ENCODE measurements at places on chromosomes 12 and 14. TPM values are rescaled to one million over a fixed set of nuclear protein-coding genes. Genes with fewer than 3 reads are reported as not detected.

DNA sequence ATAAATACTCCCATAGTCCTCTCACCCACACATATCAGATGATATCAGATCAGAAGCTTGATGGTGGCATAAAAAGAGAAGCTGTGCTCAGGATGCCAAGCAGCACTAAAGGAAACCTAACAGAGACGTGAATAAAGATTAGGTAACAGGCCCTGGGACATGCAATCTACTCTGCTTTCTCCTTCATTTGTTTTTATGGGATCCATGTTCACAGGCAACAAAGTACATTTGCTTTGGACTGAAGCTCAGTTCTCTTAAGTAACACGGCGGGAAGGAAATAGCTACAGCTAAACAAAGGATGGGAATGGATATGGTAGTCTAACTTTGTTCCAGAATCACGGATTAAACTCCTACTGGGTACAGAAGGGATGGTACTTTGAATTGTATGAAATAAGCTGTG, 119.5 kb downstream of the TTC7B start:
- no peak for DNase-seq

GRCh38 chr14:104318558-104319490, 180.4 kb downstream of the KIF26A start:
- DNase-seq, result no peak

- no peak for DNase-seq
These were observed 55.8 kb downstream of the BCL2L14 start for GRCh38 chr12:12126551-12126950.

- no peak for DNase-seq
These were observed 28.1 kb downstream of the SPRING1 start for GRCh38 chr12:116709768-116710167.

DNA sequence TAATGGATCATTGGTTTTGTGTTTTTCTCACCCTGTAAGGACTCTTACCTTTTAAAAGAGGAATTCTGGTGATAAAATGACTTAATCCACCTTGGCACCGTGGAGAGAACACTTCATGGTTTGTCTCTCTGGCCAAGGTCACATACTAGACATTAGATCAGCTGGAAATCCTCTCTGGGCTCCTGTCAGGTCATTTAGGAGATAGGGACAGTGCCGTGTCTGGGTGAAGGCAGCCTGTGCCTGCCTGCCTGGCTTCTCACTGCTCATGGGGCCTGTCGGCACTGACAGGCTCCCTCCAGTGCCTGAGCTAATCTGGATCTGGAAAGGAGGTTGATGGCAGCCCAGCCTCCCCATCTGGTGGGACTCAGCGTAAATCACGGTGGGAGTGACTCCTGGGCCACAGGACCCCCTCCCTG, 5.7 kb downstream of the CRADD start:
- no peak for DNase-seq

DNA sequence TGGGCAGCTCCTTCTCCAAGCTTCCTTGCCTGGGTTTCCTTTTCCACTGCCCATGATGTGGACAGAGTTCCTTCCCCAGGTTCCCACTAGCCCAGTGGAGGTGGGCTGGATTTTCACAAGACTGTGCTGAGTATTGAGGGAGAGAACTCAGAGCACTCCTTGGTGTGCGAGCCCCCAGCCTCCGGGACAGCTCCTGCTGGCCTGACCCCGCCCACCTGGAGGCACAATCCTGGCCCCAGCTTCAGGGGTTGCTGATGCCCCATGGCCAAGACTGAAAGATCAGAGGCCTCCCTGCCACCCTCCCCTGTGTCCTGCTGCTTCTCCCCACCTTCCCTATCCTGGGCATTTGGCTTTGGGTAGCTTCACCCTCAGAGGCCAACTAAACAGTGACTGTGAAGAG, 7.7 kb downstream of the KCNH3 start:
- DNase-seq, result no peak

DNA sequence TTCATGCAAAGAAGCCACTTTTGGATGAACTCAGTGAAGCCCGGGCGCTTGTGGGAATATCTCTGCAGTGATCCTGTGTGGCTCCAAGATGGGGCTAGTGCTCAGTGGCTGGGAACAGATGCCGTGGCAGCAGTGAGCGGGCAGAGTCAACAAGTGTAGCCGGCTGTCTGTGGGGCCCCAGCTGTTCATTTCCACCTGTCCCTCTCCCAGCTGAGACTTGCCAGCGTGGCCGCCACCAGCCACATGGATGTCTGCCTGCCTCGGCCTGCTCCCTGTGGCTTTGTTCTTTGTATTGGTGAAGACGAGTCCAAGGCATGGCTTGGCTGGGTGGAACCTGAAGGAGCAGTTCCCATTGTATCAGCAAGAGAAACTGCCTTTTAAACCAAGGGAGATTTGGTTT, 77.3 kb downstream of the NOS1 start:
- DNase-seq, result no peak

DNA sequence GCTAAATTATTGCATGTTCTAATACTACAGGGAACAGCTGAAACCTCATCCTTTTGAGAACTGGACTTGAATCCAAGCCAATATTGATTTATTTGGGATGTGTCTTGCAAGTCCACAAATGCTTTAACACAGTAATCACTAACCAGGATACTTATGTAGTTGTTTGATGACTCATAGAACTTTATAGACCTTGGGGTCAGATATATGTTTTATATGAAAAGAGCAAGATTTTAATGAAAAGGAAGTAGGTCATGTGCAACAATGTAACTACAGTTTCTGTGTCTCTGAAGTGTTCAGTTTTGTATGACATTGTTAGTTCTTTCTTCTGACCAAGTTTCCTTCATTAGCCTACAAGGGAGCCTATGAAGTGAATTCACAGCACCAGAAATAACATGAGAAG, 352.0 kb downstream of the ZFP36L1 start:
- DNase-seq, result no peak

DNA sequence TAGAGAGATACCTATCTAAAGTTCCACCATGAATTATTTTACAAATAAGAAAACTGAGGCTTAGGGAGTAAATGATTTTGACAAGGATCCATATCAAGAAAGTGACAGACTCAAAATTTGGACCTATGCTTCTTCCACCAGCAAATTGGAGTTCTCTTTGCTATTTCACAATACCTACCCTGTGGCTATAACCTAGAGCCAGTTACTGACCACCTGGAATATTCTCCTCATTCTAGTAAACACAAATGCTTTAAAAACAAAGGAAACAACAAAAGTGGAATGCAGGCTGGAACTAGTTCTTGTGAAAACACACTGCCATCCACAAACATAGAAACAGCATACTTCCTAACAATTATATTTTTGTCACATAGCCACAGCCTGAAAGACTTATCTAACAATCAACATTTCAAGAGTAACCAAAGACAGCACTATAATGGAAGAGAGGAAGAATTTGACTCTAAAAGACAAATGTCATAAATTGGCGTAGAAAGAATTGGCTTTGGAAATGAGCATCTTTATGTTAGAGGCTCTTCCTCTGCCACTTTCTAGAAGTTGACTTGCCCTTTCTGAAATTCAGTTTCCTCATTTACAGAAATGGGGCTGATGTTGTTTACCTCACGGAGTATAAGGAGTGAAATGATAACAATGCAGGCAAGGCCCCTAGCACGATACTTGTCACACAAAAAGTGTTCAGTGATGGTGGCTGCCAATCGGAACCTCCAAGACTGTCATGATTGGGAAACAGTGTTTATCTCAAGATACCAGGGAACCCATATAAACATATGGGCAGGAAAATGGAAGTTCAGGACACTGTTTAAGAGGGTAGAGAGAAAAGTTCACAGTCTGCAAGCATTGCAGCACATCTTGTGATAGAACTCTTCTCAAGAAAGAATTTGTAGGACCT, 138.6 kb upstream of the LGR5 start:
- no peak for DNase-seq

GRCh38 chr12:47615711-47616110, 90.1 kb downstream of the RPAP3 start:
- DNase-seq, result no peak

GRCh38 chr12:19033244-19033643, 96.3 kb upstream of the PLEKHA5 start:
- DNase-seq, result no peak

- no peak for DNase-seq
These were observed 36.1 kb downstream of the DHX37 start for GRCh38 chr12:124952801-124953200.

- no peak for DNase-seq
These were observed 9.3 kb downstream of the GRIP1 start for GRCh38 chr12:66669541-66669940.

DNA sequence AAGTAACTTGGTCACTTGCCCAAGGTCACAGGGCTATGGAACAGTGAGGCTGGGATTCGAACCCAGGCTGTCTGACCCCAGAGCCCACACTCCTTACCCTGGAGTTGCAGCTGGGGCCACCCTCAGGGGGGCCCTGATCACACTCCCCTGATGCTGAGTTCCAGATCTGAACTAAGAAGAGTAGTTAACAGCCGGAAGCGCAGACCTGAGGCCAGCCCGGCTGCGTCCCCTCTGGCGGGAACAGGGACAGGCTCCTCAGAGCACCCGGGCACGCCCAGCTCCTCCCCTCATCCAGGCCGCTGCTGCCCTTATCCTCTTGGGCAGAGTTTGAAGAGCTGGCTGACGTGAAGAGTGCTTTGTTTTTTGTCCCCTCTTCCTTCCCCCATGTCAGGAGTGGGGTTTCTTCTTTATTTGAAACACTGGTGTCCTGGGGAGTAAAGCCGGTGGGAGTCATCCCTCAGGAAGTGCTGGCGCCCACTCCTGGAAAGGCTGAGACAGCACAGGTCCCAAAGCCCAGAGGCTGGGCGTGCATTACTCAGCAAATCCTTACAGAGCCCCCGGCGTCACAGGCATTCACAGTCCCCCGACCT, 8.7 kb downstream of the PHB2 start:
- DNase-seq, result peak; percentile 77

DNA sequence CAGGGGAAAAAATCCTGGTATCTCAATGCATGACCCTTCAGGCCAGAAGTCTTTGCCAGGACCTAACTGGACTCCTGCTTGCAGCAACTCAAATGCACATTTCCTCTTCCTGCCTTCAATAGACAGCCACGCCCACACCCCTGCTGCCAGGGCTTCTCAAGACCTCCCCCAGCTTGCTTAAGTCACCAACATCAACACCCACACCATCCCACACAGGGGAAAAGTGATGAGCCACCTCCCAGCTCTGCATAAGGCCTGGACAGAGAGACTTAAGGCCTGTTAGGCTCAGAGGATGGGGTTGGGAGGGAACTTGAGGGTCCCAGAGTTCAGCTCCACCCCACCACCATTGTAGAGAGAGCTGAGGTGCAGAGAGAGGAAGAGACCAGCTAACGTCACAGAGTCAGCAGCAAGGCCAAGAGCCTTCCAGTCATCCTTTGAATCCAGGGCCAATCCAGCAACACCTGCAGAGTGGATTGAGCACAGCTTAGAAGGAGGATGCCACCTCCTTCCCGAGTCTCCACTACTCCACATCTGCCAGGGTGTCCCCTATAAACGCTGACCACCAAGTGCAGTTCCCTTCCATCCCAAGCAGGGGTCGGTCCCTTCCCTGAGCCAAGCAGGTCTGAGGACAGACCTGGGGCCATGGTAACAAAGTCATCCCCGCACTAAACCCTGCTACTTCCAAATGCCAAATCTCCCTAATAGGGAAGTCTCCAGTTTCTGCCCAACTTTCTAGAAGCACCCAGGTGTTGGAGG, 50.0 kb downstream of the KDM2B start:
- DNase-seq, result peak; percentile 36

- DNase-seq, result no peak
These were observed 36.8 kb downstream of the IL31 start for GRCh38 chr12:122137229-122137628.

DNA sequence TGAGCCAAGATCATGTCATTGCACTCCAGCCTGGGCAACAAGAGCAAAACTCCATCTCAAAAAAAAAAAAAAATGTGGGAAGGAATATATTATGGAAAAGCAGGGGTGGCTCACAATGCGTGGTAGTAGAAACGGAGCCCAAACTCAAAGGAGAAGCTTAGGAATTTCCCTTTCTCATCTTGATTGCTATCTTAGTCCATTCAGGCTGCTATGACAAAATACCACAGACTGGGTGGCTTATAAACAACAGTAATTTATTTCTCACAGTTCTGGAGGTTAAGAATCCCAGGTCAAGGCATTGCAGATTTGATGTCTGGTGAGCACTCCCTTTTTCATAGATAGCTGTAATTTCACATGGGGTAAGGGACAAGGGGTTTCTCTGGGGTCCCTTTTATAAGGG, 153.8 kb upstream of the KRR1 start:
- DNase-seq, result no peak

DNA sequence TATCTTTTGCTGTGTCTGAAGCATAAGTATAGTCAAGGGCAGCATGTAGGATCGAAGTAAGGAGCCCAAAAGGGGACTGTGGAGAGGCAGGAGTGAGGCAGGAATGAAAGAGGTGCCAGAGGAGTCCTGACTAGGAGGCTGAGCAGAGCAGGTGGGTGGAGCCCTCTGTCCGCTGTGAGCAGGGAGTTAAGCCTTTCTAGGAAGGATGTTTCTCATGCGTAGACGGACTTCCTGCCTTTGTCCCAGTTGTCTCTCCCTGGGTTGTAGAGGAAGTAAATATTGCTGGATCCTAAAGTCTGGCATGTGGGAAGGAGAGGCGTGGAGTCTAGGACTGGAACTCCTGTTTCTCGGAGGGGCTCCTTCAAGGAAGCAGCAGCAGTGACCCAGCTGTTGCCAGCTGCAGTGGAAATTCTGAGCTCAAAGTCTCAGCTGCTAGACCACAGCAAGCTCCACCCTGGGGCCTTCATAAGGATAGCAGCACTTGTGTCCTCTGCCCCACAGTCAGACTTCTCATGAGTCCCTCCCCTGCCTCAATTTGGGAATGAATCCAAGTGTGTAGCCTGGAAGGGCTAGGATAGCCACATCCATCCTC, 44.0 kb downstream of the RBMS2 start:
- no peak for DNase-seq

GRCh38 chr12:98371419-98371818, 144.0 kb upstream of the TMPO start:
- DNase-seq, result no peak

GRCh38 chr12:80684077-80684495, 23.3 kb upstream of the MYF6 start:
- DNase-seq, result no peak

DNA sequence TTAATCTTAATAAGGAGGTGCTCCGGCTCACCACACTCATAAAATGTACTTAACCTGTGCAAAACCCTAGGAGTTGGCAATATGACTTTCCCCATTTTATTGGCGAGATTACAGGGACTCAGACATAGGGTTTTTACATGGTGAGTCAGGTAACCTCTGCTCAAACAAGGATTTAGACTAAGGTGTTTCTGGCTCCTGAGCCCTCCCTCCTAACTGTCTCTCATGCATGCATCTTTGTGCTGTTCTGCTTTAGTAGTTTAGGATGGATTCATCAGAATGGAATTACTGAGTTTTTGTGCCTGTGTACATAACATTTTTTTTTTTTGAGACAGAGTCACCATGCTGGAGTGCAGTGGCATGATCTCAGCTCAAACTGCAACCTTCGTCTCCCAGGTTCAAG, 993.3 kb upstream of the TMEM132C start:
- DNase-seq, result no peak

The DAO gene
- total RNA-seq, result not detected

The CD163L1 gene
- total RNA-seq, result 14.2 TPM

The TSPAN11 gene
- not detected for total RNA-seq

The ITPK1 gene
- total RNA-seq, result 94.3 TPM

The ITGB7 gene
- 4.3 TPM for total RNA-seq

The WASHC4 gene
- total RNA-seq, result 73.0 TPM

The REM2 gene
- 1.0 TPM for total RNA-seq

The COX6A1 gene
- 487 TPM for total RNA-seq

The LRTM2 gene
- not detected for total RNA-seq
